ENCODE measurements at places on chromosomes 2 and 18. TPM values are rescaled to one million over a fixed set of nuclear protein-coding genes. Genes with fewer than 3 reads are reported as not detected.
A peak's percentile ranks its signal among the peaks of the same experiment; 100 is the strongest.

DNA sequence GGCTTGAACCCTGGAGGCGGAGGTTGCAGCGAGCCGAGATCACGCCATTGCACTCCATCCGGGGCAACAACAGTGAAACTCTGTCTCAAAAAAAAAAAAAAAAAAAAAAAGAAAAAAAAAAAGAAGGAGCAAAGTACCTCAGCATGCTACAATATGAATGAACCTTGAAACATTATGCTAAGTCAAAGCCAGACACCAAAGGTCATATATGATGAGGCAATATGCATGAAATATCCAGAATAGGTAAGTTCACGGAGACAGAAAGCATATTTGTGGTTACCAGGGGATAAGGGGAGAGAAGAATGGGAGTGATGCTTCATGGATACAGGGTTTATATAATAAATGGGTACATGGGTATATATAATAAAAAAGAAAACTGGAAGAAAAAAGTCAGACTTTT, 93.3 kb downstream of the PRELID3A start:
- no peaks in the 10 kb centered on the region for H3K36me3 ChIP-seq
- H3K27me3 ChIP-seq = no peaks in the 10 kb centered on the region
- no peak for DNase-seq

The FSIP2 gene
- 5.9 TPM for total RNA-seq

The GMPPA gene
- total RNA-seq = 49.7 TPM

DNA sequence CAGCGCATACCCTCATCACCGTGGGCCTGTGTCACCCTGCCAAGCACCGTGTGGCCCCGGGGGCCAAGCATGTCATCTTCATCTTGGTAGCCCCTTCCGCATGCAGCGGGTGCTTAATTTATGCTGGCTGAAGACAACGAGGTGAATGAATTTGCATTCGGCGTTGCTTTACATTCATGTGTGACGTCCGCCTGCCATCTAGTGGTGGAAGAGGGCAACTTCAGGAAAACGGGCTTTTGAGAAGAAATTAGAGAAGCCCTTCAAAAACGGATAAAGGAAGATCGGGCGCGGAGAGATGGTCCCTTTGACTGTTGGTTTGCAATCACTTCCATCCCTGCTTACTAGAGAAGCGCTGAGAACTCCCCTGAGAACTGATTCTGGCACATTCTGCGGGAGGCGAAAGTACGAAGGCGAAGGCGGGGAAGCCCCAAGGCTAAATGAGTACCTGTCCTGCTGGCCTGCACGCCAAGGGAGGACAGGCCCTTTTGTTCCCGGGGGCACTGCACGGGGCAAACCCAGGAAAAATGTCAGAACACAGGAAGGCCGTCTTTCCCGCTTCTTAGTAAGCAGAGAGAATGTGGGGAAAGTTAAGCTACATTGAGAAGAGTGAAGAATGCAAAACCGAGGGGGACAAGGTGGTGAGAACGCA, 145.9 kb downstream of the ZNF516 start:
- no peaks in the 10 kb centered on the region for H3K27me3 ChIP-seq
- peak; percentile 73 for DNase-seq
- no peak overlapping the region for H3K27ac ChIP-seq
- H3K4me3 ChIP-seq = peak overlapping the region; percentile 1
- H3K36me3 ChIP-seq = no peaks in the 10 kb centered on the region

DNA sequence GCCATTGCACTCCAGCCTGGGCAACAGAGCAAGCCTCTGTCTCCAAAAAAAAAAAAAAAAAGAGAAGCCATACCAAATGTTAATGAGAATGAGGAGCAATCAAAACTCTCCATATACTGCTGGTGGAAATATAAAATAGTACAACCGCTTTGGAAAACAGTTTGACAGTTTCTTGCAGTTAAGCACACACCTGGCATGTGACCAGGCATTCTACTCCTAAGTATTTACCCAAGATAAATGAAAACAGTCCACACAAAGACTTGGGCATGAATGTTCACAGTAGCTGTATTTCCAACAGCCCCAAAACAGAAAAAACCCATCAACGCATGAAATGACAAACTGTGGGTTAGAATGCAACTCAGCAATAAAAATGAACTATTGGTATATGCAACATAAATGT, 76.0 kb upstream of the ST8SIA5 start:
- H3K27me3 ChIP-seq = no peaks in the 10 kb centered on the region
- no peaks in the 10 kb centered on the region for H3K4me1 ChIP-seq
- peaks cover under 1% of the 10 kb centered on the region for H3K36me3 ChIP-seq
- DNase-seq = no peak
- H3K27ac ChIP-seq = no peak overlapping the region
- no peak overlapping the region for H3K4me3 ChIP-seq

- no peaks in the 10 kb centered on the region for H3K4me1 ChIP-seq
- no peak for DNase-seq
- H3K4me3 ChIP-seq = no peak overlapping the region
- H3K27ac ChIP-seq = no peak overlapping the region
These were observed 24.4 kb downstream of the KLF7 start for GRCh38 chr2:207141386-207141785.

DNA sequence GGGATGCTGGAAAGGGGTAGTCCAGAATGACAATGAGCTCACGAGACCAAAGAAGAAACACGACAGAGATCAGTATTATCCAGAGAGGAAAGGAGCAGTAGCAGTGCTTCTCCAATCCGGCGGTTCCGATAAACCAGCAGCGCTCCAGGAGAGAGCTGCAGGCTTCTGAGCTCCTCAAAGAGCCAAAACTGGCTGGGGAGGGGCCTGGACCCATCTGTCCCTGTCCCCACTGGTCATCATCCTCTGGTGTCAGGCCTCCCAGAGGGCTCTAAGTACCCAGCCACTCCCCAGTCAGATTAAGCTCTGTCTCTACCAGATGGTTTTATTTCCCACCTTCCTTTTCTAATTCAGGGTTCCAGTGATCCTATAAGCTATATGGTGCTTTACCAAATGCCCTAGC, 23.2 kb downstream of the DNAJC27 start:
- no peak for DNase-seq
- no peaks in the 10 kb centered on the region for H3K27me3 ChIP-seq
- H3K27ac ChIP-seq = no peak overlapping the region
- H3K4me3 ChIP-seq = no peak overlapping the region

- DNase-seq = peak; percentile 41
- H3K27me3 ChIP-seq = no peaks in the 10 kb centered on the region
- no peaks in the 10 kb centered on the region for H3K4me1 ChIP-seq
- no peak overlapping the region for H3K4me3 ChIP-seq
These were observed 15.9 kb upstream of the TXNDC2 start for GRCh38 chr18:9869715-9870430.

GRCh38 chr2:241798081-241798630, 10.8 kb upstream of the NEU4 start:
- peak overlapping the region; percentile 10 for H3K4me3 ChIP-seq
- H3K36me3 ChIP-seq = no peaks in the 10 kb centered on the region
- H3K27ac ChIP-seq = peak overlapping the region; percentile 86

The FABP1 gene
- 2,582 TPM for total RNA-seq

- H3K4me3 ChIP-seq = no peak overlapping the region
- no peaks in the 10 kb centered on the region for H3K27me3 ChIP-seq
- H3K4me1 ChIP-seq = no peaks in the 10 kb centered on the region
- no peaks in the 10 kb centered on the region for H3K36me3 ChIP-seq
- DNase-seq = no peak
These were observed 2.5 kb downstream of the TAF4B start for GRCh38 chr18:26228562-26229260.

The DNAH7 gene
- 0.91 TPM for total RNA-seq

The DAW1 gene
- not detected for total RNA-seq

DNA sequence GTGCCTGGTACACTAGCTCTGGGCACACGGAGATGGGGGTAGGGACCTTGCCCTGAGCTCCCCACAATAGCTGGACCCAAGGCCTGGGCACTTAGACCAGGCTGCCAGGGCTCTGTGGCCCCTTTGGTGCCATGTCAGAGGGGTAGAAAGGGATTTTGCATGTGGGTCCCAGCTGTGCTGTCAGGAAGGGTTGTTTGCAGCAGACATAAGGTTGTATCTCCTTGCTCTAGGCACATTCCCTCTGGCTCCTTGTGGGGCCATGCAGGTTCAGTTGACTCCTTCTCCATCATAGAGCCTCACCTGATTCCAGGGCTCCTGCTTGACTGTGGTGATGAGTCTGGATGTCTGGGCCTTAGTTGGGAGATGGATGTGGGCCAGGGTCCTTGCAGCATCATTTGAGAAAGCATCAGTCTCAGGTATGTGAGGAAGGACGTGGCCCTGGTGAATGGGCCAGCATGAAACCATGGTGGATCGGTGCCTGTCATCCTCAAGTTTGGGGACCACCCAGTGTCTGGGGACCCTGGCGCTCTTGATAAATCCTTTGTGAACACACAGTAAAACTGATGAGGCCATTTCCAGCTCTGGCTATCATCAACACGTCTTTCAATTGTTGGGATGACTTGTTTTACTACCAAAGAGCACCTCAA, 461.9 kb upstream of the HS6ST1 start:
- peak; percentile 6 for DNase-seq
- H3K36me3 ChIP-seq = no peaks in the 10 kb centered on the region
- H3K27ac ChIP-seq = no peak overlapping the region
- no peak overlapping the region for H3K4me3 ChIP-seq
- H3K4me1 ChIP-seq = no peaks in the 10 kb centered on the region

GRCh38 chr2:191396794-191397193, 151.6 kb downstream of the MYO1B start:
- no peaks in the 10 kb centered on the region for H3K36me3 ChIP-seq
- no peak overlapping the region for H3K27ac ChIP-seq
- H3K4me1 ChIP-seq = no peaks in the 10 kb centered on the region
- no peak overlapping the region for H3K4me3 ChIP-seq
- no peak for DNase-seq
